D721Med (cell line): ENCODE measurements at places on chromosomes 11 and 22.
A peak's percentile ranks its signal among the peaks of the same experiment; 100 is the strongest.

GRCh38 chr11:78685156-78685555 lies 110.5 kb upstream of the NARS2 start:
- DNase-seq = no peak

DNA sequence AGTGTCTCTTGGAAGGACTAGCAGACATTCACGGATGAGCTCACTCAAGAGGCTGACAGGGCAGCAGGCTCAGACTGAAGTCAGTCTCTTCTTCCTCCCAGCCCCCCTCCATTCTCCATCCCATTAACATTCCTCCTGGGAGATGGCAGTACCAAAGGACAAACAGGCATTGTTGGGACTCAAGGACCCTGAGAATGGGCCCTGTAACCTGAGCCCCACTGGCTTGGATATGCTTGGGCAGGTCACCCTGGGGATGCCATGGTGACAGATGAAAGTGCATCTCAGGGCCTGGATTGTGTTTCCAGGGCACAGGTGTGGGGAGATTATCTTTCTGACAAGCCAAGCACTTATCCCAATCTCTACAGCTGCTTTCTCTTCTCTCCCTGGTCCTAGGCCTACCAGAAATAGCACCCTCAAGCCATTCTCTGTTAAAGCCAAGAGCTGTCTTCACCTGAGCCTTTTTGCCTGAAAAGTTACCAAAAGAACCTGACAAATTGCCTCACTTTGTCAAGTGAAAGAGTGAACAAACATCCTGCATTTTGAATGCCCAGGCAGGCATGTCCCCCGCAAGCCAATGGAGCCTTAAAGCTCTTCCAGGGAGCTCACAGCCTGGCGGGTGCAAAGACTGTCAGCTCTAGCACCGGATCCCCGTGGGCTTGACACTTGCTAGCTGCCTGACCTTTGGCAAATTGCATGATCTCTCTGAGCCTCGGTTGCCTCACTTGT lies 366.0 kb upstream of the NARS2 start:
- DNase-seq = peak; percentile 31

DNA sequence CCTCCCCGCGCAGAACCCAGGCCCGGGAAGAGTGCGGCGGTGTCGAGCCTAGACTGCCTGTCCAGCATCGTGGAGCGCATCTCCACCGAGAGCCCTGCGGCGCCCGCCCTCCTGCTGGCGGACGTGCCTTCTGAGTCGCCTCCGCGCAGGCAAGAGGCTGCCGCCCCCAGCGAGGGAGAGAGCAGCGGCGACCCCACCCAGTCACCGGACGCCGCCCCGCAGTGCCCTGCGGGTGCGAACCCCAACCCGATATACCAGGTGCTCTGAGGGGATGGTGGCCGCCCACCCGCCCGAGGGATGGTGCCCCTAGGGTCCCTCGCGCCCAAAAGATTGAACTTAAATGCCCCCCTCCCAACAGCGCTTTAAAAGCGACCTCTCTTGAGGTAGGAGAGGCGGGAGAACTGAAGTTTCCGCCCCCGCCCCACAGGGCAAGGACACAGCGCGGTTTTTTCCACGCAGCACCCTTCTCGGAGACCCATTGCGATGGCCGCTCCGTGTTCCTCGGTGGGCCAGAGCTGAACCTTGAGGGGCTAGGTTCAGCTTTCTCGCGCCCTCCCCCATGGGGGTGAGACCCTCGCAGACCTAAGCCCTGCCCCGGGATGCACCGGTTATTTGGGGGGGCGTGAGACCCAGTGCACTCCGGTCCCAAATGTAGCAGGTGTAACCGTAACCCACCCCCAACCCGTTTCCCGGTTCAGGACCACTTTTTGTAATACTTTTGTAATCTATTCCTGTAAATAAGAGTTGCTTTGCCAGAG lies 2.0 kb downstream of the MYOD1 start:
- DNase-seq = no peak

- DNase-seq = no peak
These were observed 39.2 kb upstream of the LMO2 start for GRCh38 chr11:33931067-33931466.

GRCh38 chr11:44188643-44189042 lies 93.2 kb downstream of the EXT2 start:
- DNase-seq = no peak

DNA sequence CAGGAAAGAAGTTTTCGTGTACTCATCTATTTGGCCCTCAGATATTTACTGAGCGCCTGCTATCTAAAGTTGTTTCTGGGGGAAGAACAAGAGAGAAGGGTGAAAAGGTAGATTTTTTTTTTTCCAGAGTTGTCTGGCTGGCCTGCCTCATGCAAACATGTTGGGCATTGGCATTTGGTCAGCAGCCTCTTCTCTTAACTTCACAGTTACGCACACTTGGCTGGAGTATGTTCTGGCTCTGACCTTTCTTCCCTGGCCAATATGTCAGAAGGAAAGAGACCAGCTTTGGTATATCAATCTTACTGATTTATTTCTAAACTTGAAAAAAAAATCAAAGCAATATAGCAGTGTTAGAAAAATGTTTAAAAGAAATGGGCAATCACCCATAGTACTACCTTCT lies 54.2 kb upstream of the GRAMD1B start:
- no peak for DNase-seq

- DNase-seq = no peak
These were observed 122.0 kb downstream of the MPPED1 start for GRCh38 chr22:43533656-43534428.

GRCh38 chr22:38414009-38414395 lies 41.0 kb downstream of the KCNJ4 start:
- no peak for DNase-seq

- DNase-seq = no peak
These were observed 1.2 kb downstream of the LRRC56 start for GRCh38 chr11:538431-539051.

GRCh38 chr11:10032935-10033334 lies 261.1 kb downstream of the SBF2 start:
- no peak for DNase-seq

DNA sequence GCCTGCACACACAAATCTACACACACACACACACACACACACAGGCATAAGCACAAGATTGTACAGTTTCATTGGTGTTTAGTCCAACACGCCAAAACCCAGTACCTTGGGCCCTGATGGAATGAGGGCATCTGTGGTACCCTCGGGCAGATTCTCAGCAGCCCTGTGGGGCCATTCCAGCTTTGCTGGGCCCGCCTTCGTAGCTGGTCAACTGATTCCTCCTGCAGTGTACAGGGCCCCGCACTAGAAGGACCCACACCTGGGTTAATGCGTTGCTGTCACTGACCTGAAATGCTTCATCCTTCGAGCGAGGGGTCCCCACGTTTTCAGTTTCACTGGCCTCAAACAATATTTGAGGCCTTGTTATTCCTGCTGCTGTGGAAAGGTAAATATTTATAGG lies 731.2 kb downstream of the BRD1 start:
- no peak for DNase-seq

DNA sequence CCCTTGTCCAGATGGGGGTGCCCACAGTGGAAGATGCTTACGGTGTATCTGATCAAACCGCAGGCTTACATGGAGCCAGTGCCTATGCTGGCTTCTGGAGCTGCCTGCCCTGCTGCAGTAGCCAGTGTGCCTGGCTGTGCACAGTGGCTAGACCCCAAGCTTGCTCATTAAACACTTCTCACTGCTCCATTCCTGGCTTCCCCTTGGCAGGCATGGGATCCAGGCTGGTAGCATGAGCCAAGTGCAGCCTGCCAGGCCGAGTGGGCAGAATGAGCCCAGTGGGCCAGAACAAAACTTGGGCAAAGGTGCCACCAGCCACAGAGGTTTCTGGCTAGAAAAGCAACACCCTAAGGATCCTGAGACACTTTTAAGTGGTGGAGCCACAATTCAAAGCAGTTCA lies 55.4 kb upstream of the B3GNT6 start:
- no peak for DNase-seq

DNA sequence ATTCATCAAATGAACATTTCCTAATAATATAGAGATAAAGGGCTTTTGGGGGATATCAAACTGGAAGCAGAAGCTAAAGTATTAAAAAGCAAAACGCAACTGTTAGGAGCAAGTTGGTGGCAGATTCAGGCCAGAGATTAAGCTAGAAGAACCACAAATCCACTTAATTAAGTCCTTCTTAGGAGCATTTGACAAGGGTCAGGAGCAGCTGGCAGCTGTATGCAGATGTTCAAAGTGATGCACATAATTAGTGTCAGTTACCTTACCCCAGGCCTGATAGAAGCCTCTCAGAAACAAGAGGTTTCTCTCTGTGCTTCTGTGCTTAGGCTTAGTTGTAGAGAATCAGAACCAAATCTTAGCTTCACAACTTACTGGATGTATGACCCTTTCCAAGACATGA lies 546.5 kb upstream of the ANO5 start:
- DNase-seq = no peak

DNA sequence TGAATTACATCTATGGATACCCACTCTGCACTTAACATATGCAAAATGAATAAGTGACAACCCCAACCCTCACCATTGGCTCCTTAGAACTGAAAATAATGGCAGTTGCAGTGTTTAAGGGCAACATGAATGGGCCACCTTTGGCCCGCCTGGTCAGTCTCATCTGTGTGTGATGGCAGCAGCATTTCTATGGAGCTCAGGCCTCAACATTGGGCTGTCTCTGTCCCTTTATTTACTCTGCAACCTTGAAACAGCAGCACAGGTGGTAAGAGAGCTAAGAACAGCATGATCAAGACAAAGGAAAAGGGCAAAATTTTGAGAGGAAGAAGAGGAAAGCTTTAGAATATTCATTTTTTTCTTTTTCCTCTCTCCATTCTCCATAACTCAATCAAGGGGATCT lies 38.3 kb upstream of the TMEM135 start:
- DNase-seq = no peak

GRCh38 chr11:5922749-5923426 lies 19.2 kb upstream of the OR56A3 start:
- no peak for DNase-seq

GRCh38 chr11:135008001-135008405 lies 596.0 kb upstream of the B3GAT1 start:
- DNase-seq = no peak

DNA sequence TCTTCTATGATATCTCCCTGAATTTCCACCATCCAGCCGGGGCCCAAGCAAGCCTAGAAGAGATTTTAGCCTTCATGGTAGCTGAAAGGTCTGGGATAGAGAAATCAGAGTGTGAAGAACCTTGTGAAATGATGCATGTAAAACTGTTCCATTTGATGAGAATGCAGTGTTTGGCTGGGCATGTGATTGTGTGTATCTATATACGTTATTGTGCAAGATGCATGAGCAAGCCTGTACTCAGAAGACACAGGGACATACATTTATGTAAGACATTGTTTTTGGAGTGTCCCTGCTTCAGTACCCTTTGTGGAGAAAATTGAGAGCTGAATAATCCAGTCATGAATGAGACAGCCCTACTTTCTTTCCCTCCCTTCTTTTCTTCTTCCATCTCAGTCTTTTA lies 15.2 kb upstream of the OR52K2 start:
- no peak for DNase-seq

DNA sequence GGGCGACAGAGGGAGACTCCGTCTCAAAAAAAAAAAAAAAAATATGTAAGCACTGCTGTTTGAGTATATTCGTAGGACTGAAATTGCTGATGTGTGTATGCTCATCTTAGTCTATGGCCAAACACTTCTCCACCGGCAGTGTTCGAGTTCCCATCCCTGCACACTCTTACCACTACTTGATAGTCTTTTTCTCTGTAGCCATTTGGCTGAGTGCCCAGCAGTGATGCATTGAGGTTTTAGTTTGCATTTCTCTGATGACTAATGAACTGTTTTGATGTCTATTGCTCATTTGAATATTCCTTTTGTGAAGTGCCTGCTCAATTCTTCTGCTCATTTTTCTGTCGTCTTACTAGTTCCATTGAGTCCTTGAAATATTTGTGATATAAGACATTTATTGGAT lies 1.9 kb downstream of the TIRAP start:
- DNase-seq = no peak

DNA sequence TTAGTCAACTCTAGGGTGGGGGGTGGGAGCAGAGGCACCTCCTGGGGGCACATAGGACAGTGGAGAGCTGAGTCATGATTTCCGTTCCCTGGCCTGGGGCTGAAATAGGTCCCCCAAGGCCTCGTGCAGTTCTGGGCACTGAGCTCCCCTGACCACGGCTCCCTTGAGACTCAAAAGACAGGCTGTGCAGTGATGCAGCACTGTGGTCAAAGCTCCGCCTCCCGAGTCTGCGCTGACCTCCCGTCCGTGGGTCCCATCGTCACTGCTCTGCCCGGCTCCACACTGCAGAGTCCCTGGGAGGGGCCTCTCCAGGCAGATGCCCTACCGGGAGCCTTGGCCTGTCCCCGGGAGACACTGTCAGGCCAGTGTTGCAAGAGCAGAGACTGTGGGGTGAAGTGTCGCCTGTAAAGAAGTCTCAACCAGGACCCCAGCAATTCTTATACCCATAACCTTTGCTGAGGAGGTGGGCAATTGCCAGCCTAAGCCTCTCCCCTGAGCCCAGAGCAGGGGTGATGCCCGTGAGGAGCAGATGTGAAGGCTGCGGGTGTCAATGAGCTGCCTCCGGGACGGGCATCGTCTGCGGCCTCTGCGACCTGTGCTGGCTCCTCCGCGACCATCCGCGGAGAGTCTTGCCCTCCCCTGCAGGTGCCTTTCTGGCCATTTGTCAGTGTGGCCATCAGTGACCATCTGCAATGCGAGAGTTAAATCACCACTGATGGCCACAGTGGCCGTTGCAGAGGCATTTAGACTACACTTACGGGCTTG lies 877.3 kb downstream of the BRD1 start:
- no peak for DNase-seq

GRCh38 chr11:36139767-36140166 lies 149.5 kb downstream of the COMMD9 start:
- no peak for DNase-seq

GRCh38 chr11:91819195-91819594 lies 405.4 kb upstream of the FAT3 start:
- no peak for DNase-seq

DNA sequence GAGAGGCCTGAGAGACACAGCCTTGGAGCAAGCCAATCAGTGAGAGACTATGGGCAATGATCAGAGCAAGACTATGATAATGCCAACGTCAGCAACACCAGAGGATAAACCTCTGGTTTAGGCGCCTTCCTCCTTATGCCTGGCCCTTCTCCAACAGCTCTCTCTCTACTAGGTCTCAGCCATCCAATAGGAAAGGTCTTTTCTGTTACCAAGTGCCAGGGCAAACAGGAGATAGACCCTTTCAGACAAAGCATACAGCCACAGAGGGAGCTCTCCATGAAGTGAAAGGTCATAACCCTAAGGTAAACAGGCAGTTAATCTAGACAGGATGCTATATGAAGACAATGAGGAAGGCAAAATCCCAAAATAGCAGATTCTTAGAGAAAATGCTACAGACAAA lies 9.5 kb downstream of the STK33 start:
- DNase-seq = no peak

DNA sequence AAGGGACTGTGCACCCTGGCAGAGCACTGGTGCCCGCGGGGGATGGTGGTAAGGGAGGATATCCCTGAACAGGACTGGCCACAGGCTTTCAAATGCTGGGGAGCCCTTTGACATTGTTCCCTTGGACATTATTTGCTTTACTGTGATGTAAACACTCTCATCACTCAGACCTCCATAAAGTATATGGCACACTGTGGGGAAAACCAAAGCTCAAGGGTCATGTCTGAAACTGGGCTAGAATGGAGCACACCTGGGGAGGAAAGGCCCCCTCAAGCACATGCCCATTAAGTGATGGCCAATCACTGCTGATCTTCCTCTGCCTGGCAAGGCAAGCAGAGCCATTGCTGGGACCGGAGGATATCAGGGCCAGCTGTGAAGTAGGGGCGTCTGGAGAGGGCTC lies 60.9 kb upstream of the TENM4 start:
- no peak for DNase-seq
